ENCODE measurements at places on chromosomes 4 and X.

- no peak for DNase-seq
Measured at GRCh38 chr4:78990938-78991810, 51.9 kb upstream of the PAQR3 start.

DNA sequence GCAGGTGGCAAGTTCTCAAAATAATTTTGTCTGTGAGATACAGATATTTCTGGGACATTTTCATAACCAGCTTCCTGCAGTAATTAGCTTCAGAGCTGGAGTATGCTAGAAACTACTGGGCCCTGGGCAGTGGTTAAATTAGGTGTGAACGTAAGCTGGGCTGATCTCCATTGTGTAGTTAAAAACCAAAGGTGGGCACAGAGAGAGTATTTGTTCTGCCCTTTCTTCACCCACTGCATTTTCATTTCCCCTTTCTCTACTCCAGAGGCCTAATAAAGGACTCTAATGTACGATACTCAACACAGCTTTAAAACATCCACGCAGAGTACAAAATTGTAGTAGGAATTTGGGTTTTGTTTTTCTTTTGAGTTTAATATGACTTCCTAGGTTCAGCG, 252.7 kb downstream of the SPRY1 start:
- DNase-seq, result no peak

- peak; percentile 18 for DNase-seq
Measured at GRCh38 chrX:103453655-103454054, 65.6 kb downstream of the RAB40A start.

GRCh38 chr4:153420361-153420760, 45.8 kb upstream of the TMEM131L start:
- no peak for DNase-seq

DNA sequence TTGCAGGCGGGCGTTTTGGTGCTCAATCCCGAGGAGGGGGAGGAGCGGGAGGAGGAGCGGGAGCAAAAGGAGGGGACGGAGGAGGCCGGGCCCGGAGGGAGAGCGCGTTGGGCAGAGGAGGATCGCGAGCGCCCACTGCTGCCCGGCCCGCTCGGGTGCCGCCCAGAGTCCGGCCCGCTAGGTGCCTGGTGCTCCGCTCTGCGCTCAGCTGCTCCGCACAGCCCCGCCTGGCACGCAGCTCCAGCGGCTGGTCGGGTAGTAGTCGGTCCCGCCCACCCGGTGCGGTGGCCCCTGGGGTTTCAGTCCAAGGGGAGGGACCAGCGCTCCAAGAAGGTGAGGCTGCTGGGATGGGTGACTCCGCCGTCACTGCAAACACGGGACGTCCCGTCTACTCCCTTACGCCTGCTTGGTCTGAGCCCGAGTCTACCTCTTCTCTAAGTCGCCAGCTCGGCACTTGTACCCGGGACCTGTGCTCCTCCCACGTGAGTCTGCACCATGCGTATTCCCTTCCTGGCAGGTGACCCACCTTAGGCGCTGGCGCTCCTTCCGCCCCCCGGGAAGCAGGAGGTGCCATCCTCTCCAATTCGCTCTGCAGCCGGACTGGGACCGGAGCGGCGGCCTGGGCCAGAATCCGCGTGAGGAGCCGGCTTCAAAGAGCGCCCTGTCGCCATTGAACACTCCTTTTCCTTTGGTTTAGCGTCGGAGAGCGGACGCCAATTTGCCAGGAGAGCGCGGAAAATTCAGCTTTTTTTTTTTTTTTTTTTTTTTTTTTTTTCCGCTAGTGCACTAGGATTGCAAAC, 405 bp upstream of the HS3ST1 start:
- DNase-seq, result peak; percentile 83

GRCh38 chr4:16082041-16082425, 1.8 kb downstream of the PROM1 start:
- no peak for DNase-seq

- DNase-seq, result no peak
Measured at GRCh38 chrX:4909348-4909747, 1195.9 kb upstream of the PRKX start.

DNA sequence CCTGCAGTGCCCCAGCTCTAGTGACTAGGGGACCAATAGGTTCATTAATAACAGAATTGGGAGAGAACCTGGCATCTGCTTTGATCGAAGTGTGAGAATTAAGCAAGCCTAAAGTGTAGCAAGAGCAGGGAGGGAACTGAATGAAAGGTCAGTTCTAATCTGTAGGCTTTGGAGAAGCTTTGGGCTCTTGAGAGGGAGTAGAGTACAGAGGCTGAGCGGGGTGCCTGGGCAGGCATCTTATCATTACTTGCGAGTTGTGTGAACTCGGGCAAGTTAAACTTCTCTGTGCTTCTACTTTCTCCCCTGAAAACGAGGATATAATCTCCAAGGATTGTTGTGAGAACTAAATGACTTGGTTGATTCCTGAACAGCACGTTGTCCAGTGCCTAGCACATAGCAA, 906 bp upstream of the PARM1 start:
- DNase-seq, result no peak

DNA sequence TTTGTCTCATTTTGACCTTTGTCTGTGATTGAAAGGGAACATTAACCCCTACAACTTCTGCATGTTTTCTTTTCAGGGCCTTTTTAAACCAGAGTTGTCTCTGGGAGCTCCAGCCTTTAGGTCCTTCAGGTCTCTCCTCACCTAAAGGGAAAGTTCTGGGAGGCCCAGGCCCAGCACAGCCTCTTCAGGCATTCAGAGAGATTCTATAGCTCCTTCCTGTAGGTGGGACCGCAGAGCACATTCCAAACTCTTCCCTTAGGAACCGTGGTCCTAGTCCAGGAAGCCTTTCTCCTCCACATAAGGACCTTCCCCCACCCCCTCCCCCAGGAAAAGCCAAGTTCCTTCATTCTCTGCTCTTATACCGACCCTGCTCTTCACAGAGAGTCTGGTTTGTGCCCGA, 14.9 kb downstream of the NKX6-1 start:
- no peak for DNase-seq

DNA sequence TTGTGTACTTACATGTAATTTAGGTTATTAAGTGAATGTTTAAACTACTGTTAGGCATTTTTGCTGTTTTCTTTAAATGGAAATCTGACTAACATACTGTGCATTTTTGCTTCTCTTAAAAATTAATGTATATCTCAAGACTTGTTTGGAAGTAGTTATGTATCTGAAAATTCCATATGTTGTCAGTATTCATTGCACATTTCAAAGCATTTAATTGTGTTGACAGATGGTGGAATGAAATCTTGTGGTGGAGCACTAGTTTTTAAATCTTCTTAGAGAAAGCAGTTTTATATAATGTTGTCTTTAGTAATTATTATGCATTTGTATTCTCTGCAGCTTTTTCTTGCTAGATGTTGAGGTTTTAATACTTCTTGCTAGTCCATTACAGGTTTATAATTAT, 71.5 kb upstream of the MSANTD1 start:
- DNase-seq, result no peak

GRCh38 chr4:140926672-140927071, 170.5 kb upstream of the TBC1D9 start:
- no peak for DNase-seq

DNA sequence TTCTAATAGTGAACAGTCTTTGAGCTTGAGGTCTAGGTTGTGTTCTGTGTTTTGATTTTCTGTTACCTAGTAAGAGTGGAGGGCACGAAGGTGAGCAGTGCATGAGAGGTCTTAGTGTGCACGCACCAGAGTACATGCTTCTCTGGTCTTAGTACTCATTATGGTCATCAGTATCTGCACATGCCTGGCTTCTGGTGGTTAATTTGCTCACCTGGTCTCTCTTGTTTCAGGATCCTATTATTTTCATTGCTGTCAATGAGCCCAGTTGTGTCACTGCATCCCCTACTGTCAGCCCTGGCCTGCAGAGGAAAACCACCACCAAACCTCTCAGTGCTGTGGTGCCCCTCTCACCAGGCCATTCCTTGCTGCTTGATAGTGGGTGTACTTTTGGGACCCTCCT, 54.8 kb downstream of the NSUN7 start:
- no peak for DNase-seq

DNA sequence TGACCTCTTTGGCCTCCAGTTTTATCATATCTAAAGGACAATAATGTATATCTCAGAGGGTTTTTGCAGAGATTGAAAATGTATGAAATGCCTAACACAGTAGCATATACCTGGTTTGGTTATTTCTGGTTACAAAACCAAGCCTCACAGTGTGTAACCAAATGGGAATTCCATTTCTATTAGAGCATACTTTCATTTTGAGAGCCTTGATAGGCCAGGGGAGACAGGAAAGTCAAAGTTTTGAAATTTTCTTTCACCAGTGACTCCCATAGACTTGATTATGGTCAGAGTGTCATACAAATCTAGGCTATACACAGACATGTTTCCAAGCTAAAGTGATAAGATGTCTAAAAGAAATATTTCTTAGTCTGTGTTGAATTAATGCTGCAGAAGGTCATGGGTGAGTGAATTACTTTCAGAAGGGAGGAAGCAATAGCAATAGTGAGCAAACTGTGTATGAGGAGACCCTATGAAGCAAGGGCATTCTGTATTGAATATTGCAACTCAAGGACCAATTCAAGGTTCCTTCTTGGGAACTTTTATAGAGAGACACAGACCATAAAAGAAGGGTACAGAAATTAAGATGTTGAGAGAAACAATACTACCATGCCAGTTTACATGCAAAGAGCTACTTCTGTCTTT, 151.1 kb downstream of the PDE5A start:
- DNase-seq, result no peak

DNA sequence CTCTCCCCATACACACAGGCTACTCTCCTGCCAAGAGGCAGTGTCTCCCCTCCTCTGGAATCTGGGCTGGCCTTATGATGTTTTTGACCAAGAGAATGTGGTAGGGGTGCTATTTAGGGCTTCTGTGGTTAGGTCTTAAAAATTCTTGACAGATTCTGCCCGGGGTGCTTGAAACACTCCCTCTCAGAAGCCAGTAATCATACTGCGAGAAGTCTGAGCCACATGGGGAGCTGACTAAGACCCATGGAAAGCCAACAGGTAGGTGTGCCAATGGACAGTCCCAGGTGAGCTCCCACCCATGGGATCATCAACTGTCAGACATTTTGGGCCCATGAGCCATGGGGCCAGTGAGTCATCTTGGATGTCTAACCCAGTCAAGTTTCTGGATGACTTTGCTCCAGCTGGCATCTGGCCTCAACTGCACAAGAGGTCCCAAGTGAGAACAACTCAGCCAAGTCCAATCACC, 315.7 kb downstream of the FBXW7 start:
- no peak for DNase-seq

GRCh38 chr4:33116871-33117270, 2396.7 kb downstream of the PCDH7 start:
- DNase-seq, result no peak

DNA sequence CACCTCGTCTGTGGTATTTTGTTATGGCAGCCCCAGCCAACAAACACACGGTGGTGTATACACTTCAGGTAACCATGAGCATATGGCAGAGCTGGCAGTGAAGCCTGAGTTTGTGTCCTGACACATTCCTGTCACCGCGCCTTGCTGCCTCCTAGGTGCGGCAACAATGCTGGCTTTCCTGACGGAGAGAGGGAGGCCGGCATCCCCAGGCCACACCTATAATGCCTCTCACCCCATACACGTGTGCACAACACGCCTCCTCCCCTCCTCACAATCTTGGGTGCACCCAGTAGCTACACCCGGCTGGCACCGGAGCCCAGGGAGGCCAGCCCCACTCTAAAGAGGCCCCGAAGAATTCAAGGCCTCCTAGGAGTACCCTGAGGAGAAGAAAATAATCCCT, 158.5 kb downstream of the NSUN7 start:
- DNase-seq, result no peak

- DNase-seq, result no peak
Measured at GRCh38 chr4:153521999-153522801, 56.0 kb downstream of the TMEM131L start.

- DNase-seq, result no peak
Measured at GRCh38 chr4:48669086-48669485, 111.0 kb downstream of the FRYL start.

DNA sequence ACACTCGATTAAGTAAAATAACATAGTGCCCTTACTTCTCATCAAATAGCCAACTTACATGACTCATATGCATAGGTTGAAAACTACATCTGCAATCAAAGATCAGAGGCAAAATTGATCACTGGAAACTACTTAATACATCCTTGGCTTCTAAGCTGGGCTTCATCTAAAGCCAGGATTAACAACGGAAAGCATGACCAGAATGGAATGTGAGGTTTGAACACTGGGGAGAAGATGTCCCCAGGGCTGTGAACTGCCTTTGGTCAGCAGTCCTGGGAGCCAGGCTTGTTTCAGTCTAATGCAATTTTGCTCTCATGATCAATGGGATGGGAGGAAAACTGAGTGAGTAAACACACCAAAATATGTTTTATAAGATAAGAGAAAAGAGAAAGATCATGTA, 192.5 kb upstream of the TTC29 start:
- no peak for DNase-seq

DNA sequence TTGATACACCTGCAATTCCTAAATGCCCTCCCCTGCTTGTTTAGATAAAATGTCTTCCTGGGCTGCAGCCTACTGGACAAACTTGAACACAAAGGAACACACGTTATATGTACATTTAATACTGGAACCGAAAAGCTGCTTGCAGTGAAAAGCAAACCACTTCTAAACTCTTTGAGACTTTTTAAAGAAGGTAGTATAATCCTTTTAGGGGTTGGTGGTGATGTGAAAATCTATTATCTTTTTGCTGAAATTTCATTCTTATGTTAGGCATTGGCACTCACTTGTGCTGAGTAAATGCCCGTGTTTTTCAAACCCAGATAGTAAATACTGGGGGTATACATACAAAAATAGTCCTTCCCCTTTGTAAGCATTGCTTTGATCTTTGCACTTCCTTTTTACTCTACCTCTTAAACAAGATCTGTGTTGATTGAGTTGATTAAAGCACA, 2.2 kb downstream of the NFKB1 start:
- peak; percentile 27 for DNase-seq

GRCh38 chrX:3326681-3327080, 19.8 kb downstream of the MXRA5 start:
- DNase-seq, result no peak

DNA sequence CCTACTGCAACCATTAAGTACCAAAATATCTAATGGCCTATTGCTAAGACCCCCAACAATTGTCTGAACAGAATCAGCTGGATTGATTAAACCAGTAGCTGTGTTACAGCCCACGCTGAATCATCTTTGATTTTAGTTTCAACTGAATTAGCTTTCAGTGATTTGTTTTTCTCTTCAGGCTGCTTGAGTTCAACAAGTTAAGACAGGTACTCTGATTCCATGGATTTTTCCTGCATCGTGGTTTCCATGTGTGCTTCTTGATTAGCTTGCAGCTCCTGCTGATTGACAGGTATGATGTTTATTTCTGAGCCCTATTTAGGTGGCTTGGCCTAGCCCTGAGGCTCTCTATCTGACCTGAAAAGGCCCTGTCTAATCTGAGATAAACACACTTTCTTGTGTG, 91.3 kb downstream of the GUCY2F start:
- DNase-seq, result no peak
